Cardiac ventricle fibroblast (primary cell): ENCODE measurements at places on chromosomes 11 and 22. TPM values are rescaled to one million over a fixed set of nuclear protein-coding genes. Genes with fewer than 3 reads are reported as not detected.

The BDNF gene
- 0.37 and 0.64 TPM in 2 replicates for total RNA-seq

The TBX10 gene
- total RNA-seq: not detected in 2 replicates

The ADAMTS15 gene
- total RNA-seq: 28.5 and 30.9 TPM in 2 replicates

The MAPK11 gene
- 8.3 and 12.4 TPM in 2 replicates for total RNA-seq

The ZNF280A gene
- 0.06 TPM in 1 of 2 replicates, not detected in the other for total RNA-seq

The CYB5R2 gene
- total RNA-seq: 7.1 and 12.7 TPM in 2 replicates
